ENCODE measurements at places on chromosomes 1 and 21. TPM values are rescaled to one million over a fixed set of nuclear protein-coding genes. Genes with fewer than 3 reads are reported as not detected.

GRCh38 chr1:61238359-61238665 lies 156.0 kb downstream of the NFIA start:
- H3K4me1 ChIP-seq: peaks cover 54% of the 10 kb centered on the region
- H3K36me3 ChIP-seq: no peaks in the 10 kb centered on the region
- no peak for DNase-seq
- H3K27me3 ChIP-seq: no peaks in the 10 kb centered on the region
- peak overlapping the region; percentile 93 for H3K27ac ChIP-seq
- peak overlapping the region; percentile 23 for H3K4me3 ChIP-seq

- H3K27ac ChIP-seq: peak overlapping the region; percentile 100
- H3K36me3 ChIP-seq: peaks cover 17% of the 10 kb centered on the region
- peaks cover 68% of the 10 kb centered on the region for H3K4me1 ChIP-seq
These were observed 72.2 kb downstream of the CD46 start for GRCh38 chr1:207823880-207824566.

DNA sequence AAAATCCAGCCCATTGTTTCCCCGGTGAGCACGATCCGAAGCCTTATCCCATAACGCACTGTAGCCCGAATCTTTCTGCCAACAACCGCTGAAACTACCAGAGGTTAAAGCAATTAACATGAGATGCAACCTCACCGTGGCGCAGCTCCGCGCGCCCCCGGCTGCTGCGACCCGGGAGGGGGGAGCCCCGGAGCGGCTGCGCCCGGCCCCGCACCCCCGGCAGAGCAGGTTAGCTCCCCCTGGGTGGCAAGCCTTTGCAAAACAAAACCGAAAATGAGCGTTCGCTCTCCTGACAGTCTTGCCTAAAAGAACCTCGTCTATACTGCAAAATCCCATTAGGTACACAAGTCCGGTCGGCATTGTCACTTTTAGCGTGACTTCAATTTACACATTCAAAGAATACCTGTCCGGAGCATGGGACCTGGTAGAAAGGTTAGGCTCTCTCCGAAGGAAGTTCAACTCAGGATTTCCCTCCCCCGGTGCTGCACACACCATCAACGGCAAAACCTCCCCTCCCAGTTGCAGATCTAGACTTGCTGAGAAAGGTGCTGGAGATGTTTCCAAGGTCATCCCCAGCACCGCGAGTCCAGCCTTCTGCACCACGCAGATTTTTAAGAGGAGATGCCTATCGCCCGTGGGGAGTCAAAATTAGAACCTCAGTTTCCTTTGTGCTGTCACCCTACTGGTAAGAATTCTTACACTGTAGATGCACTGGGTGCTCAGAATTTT lies 107.5 kb downstream of the ZNF281 start:
- DNase-seq: no peak
- H3K4me3 ChIP-seq: peak overlapping the region; percentile 75
- H3K4me1 ChIP-seq: no peaks in the 10 kb centered on the region
- no peaks in the 10 kb centered on the region for H3K36me3 ChIP-seq
- no peak overlapping the region for H3K27ac ChIP-seq
- H3K27me3 ChIP-seq: peaks cover 18% of the 10 kb centered on the region

DNA sequence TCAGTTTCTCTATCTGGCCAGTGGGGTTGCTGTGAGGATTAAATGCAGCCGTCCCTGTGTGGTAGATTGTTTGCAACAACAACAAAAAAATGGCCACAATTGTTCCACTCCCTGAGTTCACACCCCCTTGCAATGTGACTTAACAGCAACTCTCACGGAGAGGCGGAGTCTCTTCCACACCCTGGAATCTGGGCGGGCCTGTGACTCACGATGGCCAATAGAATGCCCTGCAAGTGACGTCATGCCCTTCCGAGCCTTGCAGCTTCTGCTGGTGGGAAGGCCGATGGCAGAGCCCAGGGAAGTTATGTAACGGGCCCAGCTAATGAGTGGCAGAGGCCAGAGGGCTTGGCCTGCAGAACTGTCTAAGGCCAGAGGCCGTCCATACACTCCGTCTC lies 87.9 kb downstream of the RIPK4 start:
- H3K36me3 ChIP-seq: no peaks in the 10 kb centered on the region
- H3K27me3 ChIP-seq: no peaks in the 10 kb centered on the region
- no peak overlapping the region for H3K4me3 ChIP-seq
- no peaks in the 10 kb centered on the region for H3K4me1 ChIP-seq
- peak; percentile 85 for DNase-seq

DNA sequence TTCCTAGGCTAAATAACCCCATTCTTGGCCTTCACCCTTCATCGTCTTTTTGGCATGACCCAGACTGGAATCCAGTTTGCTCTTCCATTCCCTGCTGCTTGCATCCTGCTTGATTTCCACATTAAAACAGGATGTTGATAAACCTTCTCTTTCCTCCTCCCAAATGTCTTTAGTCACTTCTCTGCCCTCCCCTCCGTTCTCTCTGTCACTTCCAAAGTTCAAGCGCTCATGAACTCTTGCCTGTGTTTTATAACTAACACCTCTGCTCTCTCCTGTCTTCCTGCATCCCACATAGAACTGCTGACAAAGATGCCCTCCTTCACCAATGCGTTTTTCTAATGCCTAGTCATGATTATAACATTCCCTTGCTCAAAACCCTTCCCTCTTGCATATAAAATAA lies 65.6 kb upstream of the SLC44A3 start:
- H3K27me3 ChIP-seq: no peaks in the 10 kb centered on the region
- DNase-seq: no peak
- H3K27ac ChIP-seq: no peak overlapping the region
- no peaks in the 10 kb centered on the region for H3K4me1 ChIP-seq
- no peak overlapping the region for H3K4me3 ChIP-seq

- no peak for DNase-seq
- no peak overlapping the region for H3K4me3 ChIP-seq
- no peaks in the 10 kb centered on the region for H3K27me3 ChIP-seq
- no peaks in the 10 kb centered on the region for H3K4me1 ChIP-seq
- no peaks in the 10 kb centered on the region for H3K36me3 ChIP-seq
These were observed 45.0 kb downstream of the GPR88 start for GRCh38 chr1:100582943-100583342.

DNA sequence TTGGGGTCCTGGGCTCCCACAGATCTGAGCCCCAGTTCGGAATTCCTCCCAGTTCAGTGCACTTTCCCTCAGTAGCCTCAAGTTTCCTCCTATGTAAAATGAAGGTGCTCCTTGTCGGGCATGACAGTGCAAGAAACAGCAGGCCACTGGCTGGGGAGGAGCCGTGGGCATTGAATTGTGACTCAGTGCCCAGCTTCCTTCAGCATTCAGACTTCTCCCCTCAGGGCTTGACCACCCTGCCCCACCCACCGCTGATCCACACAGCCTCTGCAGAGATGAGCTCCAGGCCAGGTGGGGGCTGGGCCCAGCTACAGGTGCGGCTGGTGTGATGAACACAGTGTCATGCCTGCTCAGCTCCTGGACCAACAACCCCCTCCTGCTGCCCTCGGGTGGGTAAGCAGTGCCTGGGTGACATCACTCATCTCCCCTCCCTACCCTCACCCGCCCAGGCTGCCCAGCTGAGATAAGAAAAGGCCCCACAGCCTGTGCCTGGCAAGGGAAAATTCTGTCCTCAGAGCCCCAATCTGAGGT lies 4.9 kb downstream of the MOB3C start:
- DNase-seq: no peak
- H3K27me3 ChIP-seq: no peaks in the 10 kb centered on the region
- peaks cover 2% of the 10 kb centered on the region for H3K36me3 ChIP-seq
- peak overlapping the region; percentile 94 for H3K27ac ChIP-seq
- H3K4me3 ChIP-seq: peak overlapping the region; percentile 46

DNA sequence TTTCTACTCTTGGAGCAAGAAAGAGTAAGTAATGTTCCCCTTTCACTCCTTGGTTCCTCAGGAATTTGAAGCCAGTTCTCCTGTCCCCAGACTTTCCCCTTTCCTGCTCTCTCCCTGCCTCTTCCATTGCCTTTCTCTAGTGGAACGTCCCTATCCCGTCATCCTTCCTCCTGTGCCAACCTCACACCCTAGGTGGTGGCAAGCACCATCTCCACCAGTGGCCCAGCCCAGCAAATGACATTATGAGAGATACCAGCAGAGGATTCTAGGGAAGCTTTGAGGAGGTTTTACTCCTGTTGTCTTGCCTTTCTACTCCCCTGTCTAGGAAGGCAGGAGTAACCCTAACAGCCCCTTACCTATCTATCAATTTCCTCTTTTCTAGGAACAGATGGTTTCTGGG lies 8.1 kb upstream of the TACSTD2 start:
- peaks cover 10% of the 10 kb centered on the region for H3K4me1 ChIP-seq
- no peaks in the 10 kb centered on the region for H3K36me3 ChIP-seq
- H3K27ac ChIP-seq: peak overlapping the region; percentile 23
- DNase-seq: no peak
- no peak overlapping the region for H3K4me3 ChIP-seq

GRCh38 chr1:160238408-160238807 lies 23.9 kb downstream of the DCAF8 start:
- H3K4me1 ChIP-seq: peaks cover 34% of the 10 kb centered on the region
- no peak overlapping the region for H3K4me3 ChIP-seq
- H3K36me3 ChIP-seq: peaks cover 98% of the 10 kb centered on the region
- no peaks in the 10 kb centered on the region for H3K27me3 ChIP-seq
- peak overlapping the region; percentile 50 for H3K27ac ChIP-seq
- no peak for DNase-seq

GRCh38 chr1:222570837-222571236 lies 18.9 kb downstream of the TAF1A start:
- no peak overlapping the region for H3K4me3 ChIP-seq
- no peak overlapping the region for H3K27ac ChIP-seq
- no peaks in the 10 kb centered on the region for H3K27me3 ChIP-seq

DNA sequence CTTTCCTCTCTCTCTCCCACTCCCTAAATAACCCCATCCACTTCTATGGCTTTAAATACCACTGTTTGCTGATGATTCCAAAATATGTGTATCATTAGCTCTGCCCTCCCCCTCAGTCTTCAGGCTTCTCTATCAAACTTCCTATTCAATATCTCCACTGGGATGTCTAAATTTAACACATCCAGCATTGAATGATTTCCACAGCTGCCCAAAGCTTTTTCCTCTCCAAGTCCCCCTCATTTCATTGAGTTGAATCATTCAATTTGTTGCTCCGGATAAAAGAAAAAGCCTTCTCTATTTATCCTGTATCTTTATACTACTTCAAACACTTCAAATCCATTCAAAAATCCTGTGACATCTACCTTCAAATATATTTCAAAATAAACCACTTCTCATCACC lies 225.0 kb downstream of the SEC16B start:
- no peaks in the 10 kb centered on the region for H3K27me3 ChIP-seq
- DNase-seq: no peak
- no peak overlapping the region for H3K27ac ChIP-seq
- H3K4me1 ChIP-seq: no peaks in the 10 kb centered on the region
- H3K36me3 ChIP-seq: no peaks in the 10 kb centered on the region

DNA sequence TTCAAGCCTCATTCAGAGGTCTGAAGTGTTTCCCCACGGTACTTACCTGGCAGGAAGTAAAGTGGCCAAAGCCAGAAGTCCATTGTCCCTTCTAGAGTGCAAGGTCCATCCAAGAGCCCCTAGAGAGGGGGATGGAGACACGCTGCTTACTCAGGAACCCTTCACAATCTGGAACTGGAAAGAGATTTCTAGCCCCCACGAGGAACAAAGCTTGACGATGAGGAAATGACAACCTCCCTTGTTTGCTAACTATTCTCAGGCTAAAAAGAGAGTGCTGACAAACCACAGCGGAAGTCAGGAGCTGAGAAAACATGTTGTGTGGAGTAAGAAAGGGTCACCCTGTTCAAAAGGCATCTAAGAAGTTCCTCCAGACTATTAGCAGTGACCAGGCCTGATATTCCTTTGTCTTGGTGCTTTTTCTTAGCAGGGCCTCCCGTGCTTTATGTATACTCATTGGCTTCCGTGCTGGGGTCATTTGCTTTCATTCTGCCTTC lies at the start of gene FCMR:
Gene FCMR, minus strand, starts transcription at position 170 of the 494 bp plus-strand sequence. Its CDS starts 87 bp downstream, at position 83.
- no peak for DNase-seq
- H3K4me1 ChIP-seq: no peaks in the 10 kb centered on the region
- H3K27me3 ChIP-seq: no peaks in the 10 kb centered on the region

GRCh38 chr1:186102107-186102506 lies 272.9 kb downstream of the TPR start:
- no peak for DNase-seq
- H3K27me3 ChIP-seq: no peaks in the 10 kb centered on the region
- H3K27ac ChIP-seq: no peak overlapping the region
- H3K4me3 ChIP-seq: no peak overlapping the region
- no peaks in the 10 kb centered on the region for H3K4me1 ChIP-seq
- H3K36me3 ChIP-seq: no peaks in the 10 kb centered on the region

- H3K27me3 ChIP-seq: no peaks in the 10 kb centered on the region
- H3K27ac ChIP-seq: no peak overlapping the region
- no peak overlapping the region for H3K4me3 ChIP-seq
- no peaks in the 10 kb centered on the region for H3K4me1 ChIP-seq
- peak; percentile 76 for DNase-seq
These were observed 390 bp upstream of the S100A9 start for GRCh38 chr1:153357076-153357852.

DNA sequence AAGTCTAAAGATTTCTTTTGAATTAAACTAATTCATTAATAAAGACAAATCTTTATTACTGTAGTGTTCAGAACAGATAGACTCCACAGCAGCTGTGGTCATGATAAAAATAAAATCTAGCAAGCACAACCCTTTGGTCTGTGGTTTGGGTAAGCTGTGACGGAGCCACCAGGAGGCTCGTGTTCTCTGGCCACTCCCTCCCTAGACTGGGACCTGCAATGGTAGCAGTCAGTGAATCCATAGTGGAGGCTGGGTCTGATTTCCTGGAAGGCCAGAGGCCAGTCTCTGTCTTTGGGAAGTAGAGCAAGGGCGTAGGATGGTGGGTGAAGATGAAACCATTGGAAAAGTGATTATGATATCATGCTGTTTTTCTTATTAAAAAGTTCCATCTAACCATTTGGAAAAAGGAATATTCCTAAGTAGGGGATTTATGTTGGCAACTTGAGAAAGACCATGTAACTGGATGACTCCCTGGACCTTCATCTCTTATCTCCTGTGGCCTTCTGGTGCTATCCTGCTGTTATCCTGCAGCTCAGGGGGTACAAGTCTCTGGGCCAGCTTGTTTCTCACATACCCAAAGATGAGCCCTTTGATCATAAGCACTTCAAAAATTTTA lies 39.0 kb downstream of the TENT5C start:
- H3K27me3 ChIP-seq: no peaks in the 10 kb centered on the region
- no peaks in the 10 kb centered on the region for H3K36me3 ChIP-seq
- DNase-seq: no peak
- no peak overlapping the region for H3K4me3 ChIP-seq
- peak overlapping the region; percentile 17 for H3K27ac ChIP-seq

DNA sequence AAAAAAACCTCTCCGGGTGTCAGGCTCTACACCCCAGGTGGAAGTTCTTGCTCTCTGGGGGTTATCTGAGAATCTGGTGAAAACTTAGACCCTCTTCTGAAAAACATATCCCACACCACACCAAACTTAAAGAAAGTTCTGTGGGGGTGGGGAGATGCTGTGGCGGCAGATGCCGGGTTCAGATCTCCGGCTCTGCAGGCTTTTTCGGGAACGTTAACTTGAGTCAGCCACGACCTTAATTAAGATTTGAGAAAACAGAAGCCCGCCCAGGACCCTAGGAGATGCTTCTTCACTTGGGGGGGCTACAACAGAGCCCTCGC lies 2.3 kb downstream of the RCC2 start:
- peak overlapping the region; percentile 84 for H3K27ac ChIP-seq
- H3K4me1 ChIP-seq: peaks cover 23% of the 10 kb centered on the region

GRCh38 chr1:38559446-38560165 lies 300.0 kb downstream of the RRAGC start:
- no peaks in the 10 kb centered on the region for H3K36me3 ChIP-seq
- H3K27ac ChIP-seq: no peak overlapping the region
- H3K4me1 ChIP-seq: no peaks in the 10 kb centered on the region
- DNase-seq: no peak

Gene MMP23B
- total RNA-seq: not detected

Gene ACKR1
- 14.9 TPM for total RNA-seq

Gene DAB1
- 0.13 TPM for total RNA-seq

Gene NHLH1
- 0.13 TPM for total RNA-seq

Gene DNAI4
- total RNA-seq: 4.5 TPM

Gene SLC45A3
- total RNA-seq: 2.7 TPM

Gene MSH4
- total RNA-seq: 0.75 TPM

Gene LMX1A
- total RNA-seq: 0.36 TPM

Gene HHIPL2
- total RNA-seq: not detected

Gene OR2T27
- not detected for total RNA-seq

Measured in psoas muscle (tissue), 8 donors.